ENCODE measurements at places on chromosomes 6 and 20. TPM values are rescaled to one million over a fixed set of nuclear protein-coding genes. Genes with fewer than 3 reads are reported as not detected.

BPI gene
- not detected for total RNA-seq

LTB gene
- total RNA-seq, result 0.33 TPM

BMP2 gene
- 0.57 TPM for total RNA-seq

TREML4 gene
- total RNA-seq, result not detected

PHACTR1 gene
- total RNA-seq, result not detected

SLC22A16 gene
- not detected for total RNA-seq

UBE2J1 gene
- total RNA-seq, result 15.0 TPM

SSTR4 gene
- not detected for total RNA-seq

CST4 gene
- not detected for total RNA-seq

SNTA1 gene
- total RNA-seq, result 9.5 TPM

EPPIN gene
- not detected for total RNA-seq

PROKR2 gene
- not detected for total RNA-seq

SCRT2 gene
- not detected for total RNA-seq

CARMIL1 gene
- total RNA-seq, result 7.5 TPM

DNMT3B gene
- 4.6 TPM for total RNA-seq

MDN1 gene
- total RNA-seq, result 10.4 TPM

POM121L2 gene
- not detected for total RNA-seq

MACROD2 gene
- 1.1 TPM for total RNA-seq

PDYN gene
- total RNA-seq, result not detected

FAM135A gene
- 8.6 TPM for total RNA-seq

MAK gene
- 0.20 TPM for total RNA-seq

DSE gene
- total RNA-seq, result 17.7 TPM

HLA-DOB gene
- total RNA-seq, result 0.29 TPM

IL20RA gene
- total RNA-seq, result not detected

WFDC5 gene
- total RNA-seq, result not detected

HLA-DPB1 gene
- not detected for total RNA-seq

CLVS2 gene
- total RNA-seq, result 0.07 TPM

PDE10A gene
- 36.3 TPM for total RNA-seq

TREM2 gene
- total RNA-seq, result not detected

OR2J3 gene
- total RNA-seq, result not detected

CRISP3 gene
- total RNA-seq, result not detected

BAK1 gene
- 38.1 TPM for total RNA-seq

RIMS1 gene
- total RNA-seq, result not detected

BPIFB1 gene
- 0.14 TPM for total RNA-seq

ATP6V1G2 gene
- 0.62 TPM for total RNA-seq

MAFB gene
- not detected for total RNA-seq

TCFL5 gene
- 4.8 TPM for total RNA-seq

Measured in A549 treated with CpdA at 1 μM for 4 hours (cell line).